ENCODE measurements at places on chromosomes 4 and X.

DNA sequence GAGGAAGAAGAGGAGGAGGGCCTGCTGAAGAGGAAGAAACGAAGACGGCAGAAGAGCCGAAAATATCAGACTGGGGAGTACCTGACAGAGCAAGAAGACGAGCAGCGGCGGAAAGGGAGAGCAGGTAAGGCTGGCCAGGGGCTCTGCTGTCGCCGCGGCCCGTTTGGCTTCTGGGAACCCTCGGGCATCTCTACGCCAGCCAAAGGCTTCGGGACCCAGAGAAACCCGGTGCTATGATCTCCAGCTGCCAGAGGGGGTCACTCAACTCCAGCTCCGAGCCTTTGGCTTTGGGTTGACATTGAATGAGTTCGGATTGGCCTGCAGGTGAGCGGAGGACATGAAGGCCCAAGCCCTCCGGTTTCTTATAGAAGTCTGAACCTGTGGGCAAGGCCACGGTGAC, 42.8 kb downstream of the BCORL1 start:
- no peak for DNase-seq

- DNase-seq = no peak
Observed at GRCh38 chr4:152098365-152099060, 337.7 kb upstream of the GATB start.

DNA sequence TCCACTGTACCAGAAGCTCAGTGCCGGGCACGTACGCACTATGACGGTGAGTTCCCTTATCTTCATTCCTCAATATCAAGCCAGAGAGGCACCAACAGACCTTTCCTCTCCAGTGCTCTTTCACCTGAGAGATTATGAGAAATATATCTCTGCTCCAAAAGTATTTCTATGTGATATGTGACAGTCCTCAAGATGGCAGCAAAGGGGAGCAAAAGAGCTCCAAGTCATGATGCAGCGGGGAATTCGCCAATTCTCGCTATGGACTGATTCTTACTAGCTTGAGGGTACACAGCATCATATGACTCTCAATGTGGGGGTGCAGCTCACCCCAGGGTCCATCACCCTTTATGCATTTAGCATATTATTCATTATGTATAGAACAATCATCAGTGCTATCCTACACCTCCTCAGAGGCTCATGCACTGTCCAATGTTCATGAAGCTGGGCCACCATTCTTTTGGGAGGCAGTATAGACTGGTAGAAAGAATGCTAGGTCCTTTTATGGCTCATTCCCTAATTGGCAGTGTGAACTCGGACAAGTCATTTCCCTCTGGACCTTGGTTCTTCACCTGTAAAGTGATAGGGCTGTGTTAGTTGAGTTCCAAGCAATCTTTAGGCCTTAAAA, 12.8 kb upstream of the IQSEC2 start:
- DNase-seq = no peak

- DNase-seq = no peak
Observed at GRCh38 chr4:145929415-145930178, 9.0 kb downstream of the ZNF827 start.

- DNase-seq = no peak
Observed at GRCh38 chrX:81367291-81367690, 165.4 kb downstream of the SH3BGRL start.

DNA sequence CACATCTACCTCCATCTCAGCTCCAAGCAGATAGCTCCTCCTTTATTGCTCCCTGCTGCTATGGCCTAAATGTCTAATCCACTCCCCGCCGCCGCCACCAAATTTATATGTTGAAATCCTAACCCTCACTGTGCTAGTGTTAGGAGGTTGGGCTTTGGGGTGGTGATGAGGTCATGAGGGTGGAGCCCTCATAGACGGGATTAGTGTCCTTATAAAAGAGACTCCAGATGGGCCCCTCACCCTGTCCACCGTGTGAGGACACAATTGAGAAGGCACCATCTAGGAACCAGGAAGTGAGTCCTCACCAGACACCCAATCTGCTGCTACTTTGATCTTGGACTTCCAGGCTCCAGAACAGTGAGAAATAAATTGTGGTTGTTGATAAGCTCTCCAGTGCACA, 13.6 kb upstream of the TBC1D14 start:
- no peak for DNase-seq

DNA sequence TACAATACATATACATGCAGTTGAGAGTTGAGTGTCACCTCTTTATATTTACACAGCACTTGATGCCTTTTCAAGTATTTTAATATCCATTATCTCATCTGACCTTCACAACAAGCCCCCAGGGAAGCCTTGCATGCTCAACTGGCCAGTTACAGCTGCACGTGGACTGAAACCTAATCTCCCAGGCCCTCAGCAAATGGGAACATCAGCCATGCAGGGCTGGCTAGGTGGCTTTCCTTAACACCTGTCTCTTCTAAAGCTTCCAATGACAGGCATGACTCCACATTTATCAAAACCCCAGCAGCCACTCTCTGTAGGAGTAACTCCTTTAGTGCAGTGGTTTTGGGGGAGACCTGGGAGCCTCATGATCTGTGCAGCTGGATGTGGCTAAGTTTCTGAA, 56.4 kb downstream of the PHKA2 start:
- no peak for DNase-seq

DNA sequence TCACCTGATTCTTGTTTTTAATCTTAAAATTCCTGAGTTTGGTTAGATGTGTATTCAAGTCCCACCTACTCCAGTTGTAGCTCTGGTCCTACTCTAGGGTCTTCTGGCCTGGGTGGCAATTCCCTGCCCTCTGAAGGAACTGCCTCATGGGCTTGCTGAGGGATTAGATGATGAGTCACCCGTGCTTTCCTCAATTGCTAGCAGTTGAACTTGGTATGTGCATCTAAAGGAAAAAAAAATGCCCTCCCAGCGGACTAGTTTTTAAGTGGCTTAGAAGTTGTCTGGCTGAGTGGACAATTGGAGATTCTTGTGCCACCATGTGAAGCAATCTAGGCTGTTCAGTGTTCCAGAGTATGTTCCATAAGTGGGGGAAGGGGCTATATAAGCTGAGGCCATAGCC, 127.0 kb downstream of the CCNG2 start:
- no peak for DNase-seq

DNA sequence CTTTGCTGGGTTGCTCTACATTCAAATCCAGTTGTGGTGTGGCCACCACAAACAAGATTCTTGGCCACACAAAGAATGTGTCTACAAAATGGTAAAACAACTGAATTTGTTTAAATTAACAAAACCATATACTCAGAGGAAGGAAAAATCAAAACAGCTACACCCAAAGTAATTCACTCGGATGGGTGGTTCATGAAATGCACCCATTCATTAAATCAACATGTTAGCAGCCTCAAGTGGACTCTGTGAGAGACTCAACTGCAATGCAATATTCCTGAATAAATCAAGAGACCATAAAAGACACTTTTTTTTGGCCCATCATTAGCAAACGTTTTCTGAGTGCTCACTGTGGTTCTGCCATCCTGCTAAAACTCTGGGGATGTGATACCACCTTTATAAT, 11.2 kb upstream of the AMELX start:
- DNase-seq = no peak

- no peak for DNase-seq
Observed at GRCh38 chr4:69025191-69025998, 70.9 kb upstream of the UGT2B7 start.

GRCh38 chr4:74365761-74366160, 816 bp downstream of the EREG start:
- DNase-seq = peak; percentile 36

GRCh38 chr4:172989984-172990820, 178.4 kb upstream of the GALNT7 start:
- no peak for DNase-seq

DNA sequence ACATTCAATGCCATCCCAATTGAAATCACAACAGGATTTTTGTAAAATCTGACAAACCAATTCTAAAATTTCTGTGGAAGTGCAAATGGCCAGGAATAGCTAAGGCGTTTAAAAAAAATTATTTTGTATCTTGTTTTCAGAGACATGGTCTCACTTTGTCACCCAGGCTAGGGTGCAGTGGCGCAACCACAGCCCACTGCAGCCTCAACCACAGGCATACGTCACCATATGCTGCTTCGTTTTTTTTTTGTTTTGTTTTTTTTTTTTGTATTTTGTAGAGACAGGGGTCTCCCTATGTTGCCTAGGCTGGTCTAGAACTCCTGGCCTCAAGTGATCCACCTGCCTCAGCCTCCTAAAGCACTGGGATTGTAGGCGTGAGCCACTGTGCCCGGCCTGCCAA, 24.5 kb downstream of the ZNF41 start:
- DNase-seq = no peak

- no peak for DNase-seq
Observed at GRCh38 chr4:99841129-99841528, 24.5 kb downstream of the DAPP1 start.

- DNase-seq = no peak
Observed at GRCh38 chr4:42136371-42136770, 16.1 kb downstream of the BEND4 start.

DNA sequence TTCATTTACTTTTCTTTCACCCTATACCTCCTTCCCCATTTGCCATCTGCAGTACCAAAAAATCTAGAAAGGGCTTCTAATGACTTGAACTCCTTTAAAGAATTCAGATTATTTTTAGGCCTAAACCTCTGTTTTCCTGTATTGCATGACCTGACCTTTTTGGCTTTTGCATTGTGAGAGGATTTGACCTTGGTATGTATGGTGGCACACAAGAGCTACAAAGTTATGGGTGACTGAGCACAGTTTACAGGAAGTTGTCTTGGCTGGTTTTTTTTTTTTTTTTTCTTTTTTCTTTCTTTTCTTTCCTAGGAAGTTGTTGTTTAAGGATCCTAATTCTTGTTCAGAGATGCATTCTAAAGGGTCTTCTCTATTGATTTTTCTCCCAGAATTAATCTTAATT, 32.0 kb upstream of the MTMR8 start:
- DNase-seq = no peak

- DNase-seq = no peak
Observed at GRCh38 chr4:2443956-2444740, 24.8 kb upstream of the RNF4 start.

DNA sequence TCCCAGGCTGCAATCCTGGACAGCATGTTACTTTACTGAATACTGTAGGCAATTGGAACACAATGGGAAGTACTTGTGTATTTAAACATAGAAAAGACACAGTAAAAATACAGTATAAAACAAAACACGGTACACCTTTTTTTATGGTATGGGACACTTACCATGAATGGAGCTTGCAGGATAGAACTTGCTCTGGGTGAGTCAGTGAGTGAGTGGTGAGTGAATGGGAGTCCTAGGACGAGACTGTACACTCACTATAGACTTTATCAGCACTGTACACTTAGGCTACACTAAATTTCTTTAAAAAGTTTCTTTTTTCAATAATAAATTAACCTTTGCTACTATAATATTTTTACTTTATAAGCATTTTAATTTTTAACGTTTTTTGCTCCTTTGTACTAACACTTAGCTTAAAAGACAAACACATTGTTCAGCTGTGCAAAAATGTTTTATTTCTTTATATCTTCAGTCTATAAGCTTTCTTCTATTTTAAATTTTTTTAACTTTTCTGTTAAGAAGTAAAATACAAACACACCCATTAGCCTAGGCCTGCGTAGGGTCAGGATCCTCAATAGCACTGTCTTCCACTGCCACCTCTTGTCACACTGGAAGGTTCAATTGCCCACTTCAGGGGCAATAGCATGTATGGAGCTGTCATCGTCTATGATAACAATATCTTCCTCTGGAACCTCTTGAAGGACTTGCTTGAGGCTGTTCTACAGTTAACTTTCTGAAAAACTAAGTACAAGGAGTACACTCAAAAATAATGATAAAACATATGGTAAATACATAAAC, 293.5 kb upstream of the FSTL5 start:
- no peak for DNase-seq

- DNase-seq = peak; percentile 6
Observed at GRCh38 chr4:88107406-88108107, 50.9 kb downstream of the ABCG2 start.

DNA sequence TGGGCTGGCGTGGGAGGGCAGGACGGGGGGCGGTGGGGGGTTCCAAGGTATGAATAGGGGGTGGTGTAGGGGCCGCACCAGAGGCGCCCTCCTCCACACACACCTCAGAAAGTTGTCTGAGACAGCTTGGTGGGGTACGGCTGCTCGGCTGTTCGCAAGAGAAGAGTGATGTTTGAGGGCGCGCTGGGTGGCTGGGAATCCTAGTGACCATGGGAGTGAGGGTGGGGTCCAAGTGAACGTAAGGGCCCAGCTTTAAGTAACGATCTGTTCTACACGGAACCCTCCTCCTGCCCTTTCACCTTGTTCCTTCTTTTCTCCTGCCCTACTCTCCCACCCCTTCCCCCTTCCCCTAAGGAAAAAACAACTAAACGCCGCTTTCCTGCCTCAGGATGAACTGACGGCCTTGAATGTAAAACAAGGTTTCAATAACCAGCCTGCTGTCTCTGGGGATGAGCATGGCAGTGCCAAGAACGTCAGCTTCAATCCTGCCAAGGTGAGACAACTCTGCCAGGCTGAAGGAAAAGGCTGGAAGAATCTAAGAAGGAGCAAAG, 664 bp downstream of the MED12 start:
- DNase-seq = no peak

- no peak for DNase-seq
Observed at GRCh38 chr4:90621080-90621479, 493.9 kb downstream of the CCSER1 start.

DNA sequence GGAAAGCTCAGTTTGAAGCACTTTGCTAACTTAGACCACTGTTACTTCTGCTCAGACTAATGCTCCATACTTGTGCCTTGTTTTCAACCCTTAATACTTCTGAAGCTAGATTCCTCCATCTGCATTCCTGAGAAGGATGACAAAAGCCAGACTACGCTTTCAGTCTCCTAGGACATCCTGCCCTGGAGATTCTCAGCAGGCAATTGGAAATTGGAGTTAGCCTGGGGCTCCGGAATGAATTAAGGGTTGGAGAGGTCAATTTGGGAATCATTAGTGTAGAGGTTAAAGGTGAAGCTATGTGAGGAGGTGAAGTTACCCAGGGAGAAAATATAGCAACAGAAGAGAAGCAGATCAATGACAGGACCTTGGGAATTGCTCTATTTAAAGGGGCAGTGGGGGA, 215.9 kb upstream of the MBNL3 start:
- DNase-seq = no peak

DNA sequence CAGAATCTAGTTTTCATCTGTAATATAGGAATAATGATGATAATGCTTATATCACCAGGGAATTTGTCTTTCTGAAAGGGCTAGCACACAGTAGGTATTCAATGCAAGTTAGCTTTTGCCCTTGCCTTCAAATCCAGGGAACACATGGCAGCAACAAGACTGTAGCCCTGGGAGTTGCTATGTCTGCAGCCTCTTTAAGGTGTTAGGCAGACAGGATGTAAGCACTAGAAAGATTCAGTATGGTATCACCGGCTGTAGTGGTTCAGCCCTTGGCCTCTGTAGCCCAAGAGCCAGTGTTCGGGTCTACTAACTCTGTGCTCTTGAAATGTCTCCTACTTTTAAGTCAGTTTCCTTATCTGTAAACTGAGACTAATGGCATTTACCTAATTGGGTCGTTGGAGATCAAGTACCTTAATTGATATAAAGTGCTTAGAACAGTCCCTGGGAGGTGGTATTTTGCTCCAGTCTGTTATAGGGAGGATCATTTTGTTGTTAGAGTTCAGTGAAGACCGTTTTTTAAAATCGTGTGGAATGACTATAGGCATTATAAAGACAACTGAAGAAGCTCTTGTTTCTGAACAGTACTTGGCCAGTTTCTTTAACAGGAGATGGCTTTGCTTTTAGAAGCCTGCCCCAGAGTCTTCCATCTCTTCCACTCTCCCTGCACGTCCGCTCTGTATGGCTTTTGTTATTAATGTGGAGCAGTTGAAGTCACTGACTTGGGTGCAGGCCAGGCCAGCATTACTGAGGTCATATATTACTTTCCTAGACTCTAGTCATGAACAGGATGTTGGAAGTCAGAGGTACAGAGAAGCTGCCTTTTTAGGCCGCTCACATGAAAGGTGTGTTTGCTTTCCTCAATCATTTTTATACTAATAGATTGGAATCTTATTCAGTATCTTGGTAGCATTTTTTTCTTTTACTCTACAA, 44.8 kb downstream of the GAB1 start:
- DNase-seq = no peak
